ENCODE measurements at places on chromosomes 2 and 18.
A peak's percentile ranks its signal among the peaks of the same experiment; 100 is the strongest.

- DNase-seq = no peak
These were observed 95.0 kb downstream of the HNRNPLL start for GRCh38 chr2:38507712-38508111.

GRCh38 chr2:180205621-180206235, 198.6 kb upstream of the CWC22 start:
- no peak for DNase-seq

GRCh38 chr2:11377928-11378545, 33.6 kb upstream of the ROCK2 start:
- no peak for DNase-seq

DNA sequence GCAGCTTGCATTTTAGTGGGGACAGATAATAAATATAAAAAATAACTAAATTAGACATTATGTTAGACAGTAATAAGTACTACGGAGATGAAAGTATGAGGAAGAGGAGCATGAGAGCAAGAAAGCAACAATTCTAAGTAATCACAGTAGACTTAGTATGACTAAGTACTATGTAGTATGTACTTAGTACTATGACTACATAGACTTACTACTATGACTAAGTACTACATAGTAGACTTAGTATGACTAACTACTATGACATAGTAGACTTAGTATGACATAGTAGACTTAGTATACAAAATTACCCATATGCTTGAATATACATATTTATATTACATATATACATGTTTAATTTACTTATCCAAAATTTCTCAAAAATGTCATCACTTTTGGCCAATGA, 29.3 kb downstream of the CDH20 start:
- no peak for DNase-seq

GRCh38 chr2:233087713-233088112, 27.6 kb downstream of the INPP5D start:
- no peak for DNase-seq

GRCh38 chr18:8726281-8726680, 20.9 kb downstream of the MTCL1 start:
- DNase-seq = no peak

- peak; percentile 78 for DNase-seq
These were observed 62.2 kb downstream of the KIAA2012 start for GRCh38 chr2:202135091-202135874.

- DNase-seq = no peak
These were observed 69.1 kb downstream of the PIK3C3 start for GRCh38 chr18:42024131-42024530.

- no peak for DNase-seq
These were observed 82.0 kb downstream of the ATP9B start for GRCh38 chr18:79151191-79151590.

- DNase-seq = no peak
These were observed 111.8 kb upstream of the SLC35G4 start for GRCh38 chr18:11497585-11497984.

DNA sequence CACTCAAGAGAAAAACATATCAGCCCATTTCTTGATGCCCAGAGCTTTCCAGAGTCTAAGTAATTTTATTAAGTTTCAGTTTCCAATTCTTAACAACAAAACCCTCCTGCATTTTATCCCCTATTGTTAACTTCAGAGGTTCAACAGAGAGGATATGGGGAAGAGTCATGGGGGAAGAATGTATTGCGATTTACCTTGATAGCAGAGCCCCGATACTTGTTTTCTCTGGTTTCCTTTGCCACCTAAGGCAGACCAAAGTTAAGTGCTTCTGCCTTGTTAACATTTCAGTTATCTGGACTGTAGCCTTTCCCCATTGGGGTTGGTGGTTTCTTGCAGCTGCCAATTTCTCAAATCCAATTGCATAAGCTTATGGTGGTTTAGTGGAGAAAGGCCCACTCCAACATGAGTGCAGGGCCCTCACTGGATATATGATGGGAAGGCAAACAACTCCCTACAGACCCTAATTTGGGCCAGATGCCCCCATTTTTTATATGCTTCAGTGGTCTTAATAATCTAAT, 82.0 kb upstream of the ITGB6 start:
- no peak for DNase-seq

DNA sequence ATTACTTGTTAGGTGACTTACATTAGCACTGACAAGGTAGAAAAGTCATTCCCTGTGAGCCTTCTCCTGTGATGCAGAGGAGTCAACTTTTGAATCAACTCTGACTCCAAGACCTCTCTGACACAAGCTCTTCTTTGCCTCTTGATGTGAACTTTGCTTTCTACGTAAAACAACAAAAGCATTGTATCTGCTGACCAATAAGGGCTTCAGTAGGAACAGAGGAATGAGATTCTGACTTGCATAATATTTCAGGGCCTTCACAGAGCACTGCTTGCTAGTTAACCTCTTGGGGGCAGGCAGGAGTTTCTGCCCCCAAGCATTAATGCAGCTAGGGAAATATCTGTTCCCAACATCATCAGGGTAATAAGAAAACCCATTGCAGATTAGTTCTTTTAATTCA, 791.5 kb downstream of the BCL11A start:
- no peak for DNase-seq
